Esophagus mucosa (tissue), 1 donor: ENCODE measurements at places on chromosomes 1 and 21. TPM values are rescaled to one million over a fixed set of nuclear protein-coding genes. Genes with fewer than 3 reads are reported as not detected.
A peak's percentile ranks its signal among the peaks of the same experiment; 100 is the strongest.

DNA sequence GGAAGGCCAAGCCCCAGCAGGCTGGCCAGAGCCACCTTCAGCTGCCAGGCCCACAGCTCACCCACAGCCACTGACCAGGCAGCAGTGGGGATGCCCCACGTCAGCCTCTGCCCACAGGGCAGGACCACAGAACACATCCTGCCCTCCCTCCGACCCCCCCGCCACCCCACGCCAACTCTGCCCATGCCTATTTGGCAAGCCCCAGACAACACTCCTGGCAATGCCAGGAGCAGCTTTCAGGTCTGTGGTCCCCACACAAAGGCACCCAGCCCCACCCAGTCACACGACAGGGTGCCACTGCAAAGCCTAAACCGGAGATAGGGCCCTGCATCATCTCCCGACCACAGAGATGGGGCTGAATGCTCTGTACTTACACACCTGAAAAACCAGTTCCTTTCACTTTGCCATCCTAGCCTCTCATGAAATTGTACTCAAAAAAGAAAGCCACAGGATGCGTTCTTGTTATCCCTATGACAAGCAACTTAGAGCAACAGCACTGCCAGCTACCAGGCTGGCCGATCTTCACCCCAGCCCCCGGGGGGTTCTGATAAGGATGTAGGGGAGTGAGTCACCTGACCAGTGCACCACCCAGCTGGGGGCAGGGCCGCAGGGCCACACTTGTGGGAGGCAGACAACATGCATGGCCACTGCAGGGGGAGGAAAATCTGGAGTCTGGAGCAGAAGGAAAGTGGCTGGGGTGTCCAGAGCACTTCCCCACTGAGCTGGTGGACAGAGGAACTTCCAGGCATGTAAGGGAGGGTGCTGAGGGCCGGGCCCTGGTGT lies 36.2 kb downstream of the UBE2G2 start:
- peak; percentile 26 for ATAC-seq

Gene VPS72
- 28.2 TPM for total RNA-seq

DNA sequence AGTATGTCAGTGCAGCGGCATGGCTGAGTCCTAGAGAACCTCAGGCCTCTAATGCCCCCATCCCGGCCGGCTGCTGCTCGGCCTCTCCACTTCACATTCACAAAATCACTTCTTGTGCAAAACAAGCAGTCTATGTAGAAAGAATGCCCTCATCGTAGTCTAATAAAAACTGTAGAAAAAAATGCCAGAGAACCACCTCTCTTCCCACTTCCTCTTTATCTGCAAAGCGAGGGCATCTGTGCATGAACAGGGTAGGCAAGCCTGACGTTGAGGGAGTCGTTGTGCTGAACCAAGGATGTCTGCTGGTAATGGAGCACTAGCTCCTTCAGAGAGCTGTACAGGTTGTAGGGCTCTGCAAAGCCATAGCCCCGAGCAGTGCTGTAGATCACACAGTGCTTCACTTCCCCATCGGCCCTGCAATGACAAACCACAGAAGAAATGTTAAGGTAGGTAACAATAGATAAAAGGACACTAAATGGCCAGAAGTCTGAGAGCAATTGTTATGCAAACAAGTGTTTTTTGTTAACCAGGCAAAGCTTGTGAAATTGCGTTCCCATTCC lies 88.9 kb downstream of the PIK3R3 start:
- ATAC-seq: peak; percentile 70

Gene TRIM67
- total RNA-seq: not detected

Gene MOB3C
- total RNA-seq: 13.9 TPM

DNA sequence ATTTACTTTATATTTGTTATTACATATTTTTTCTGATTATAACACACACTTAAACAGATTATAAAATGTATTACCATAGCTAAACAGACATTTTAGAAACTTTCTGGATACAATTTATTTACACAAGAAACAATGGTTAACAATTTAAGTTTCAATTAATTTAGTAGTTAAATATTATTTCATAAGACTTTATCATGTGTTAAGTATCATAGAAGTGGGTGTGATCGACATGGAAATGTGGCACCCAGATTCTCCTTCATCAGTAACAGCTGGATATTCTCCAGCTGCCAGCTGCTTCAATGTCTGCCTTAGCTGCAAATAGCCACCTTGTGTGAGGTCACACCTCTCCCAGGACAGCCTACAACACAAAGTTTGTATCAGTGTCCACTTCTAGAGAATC lies 97.8 kb downstream of the KCNT2 start:
- ATAC-seq: no peak

DNA sequence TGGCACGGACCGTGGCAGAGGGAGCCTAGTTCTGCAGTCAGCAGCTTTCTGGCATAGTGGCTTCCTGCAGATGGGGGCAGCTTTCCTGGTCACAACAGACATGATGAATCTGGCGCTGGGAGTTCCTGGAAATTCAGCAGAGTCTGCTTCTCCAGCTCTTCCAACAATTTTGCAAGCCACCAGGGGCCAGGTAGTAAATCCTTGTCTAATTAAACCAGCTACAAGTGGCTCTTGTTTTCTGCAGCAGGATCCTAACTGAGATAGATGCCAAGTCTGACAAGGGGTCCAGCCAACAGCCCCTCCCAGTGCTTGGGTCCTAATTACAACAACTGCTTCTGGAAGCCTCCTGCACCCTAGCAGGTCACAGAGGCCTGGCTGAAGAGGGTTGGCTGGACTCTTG lies 35.8 kb downstream of the TRIM62 start:
- ATAC-seq: no peak

GRCh38 chr21:44920694-44921604 lies at the start of gene ITGB2:
Gene ITGB2, minus strand, starts transcription at chr21:44920899. Its CDS starts 10,117 bp downstream, at chr21:44910782.
- ATAC-seq: peak; percentile 28

GRCh38 chr1:2399890-2400575 lies 8.4 kb downstream of the RER1 start:
- no peak for ATAC-seq

- no peak for ATAC-seq
Measured at GRCh38 chr1:229249854-229250644, 20.9 kb upstream of the RAB4A start.

GRCh38 chr1:56975446-56975845 lies 9.6 kb upstream of the C8B start:
- ATAC-seq: no peak

Gene UBR4
- 87.3 TPM for total RNA-seq

Gene ALPL
- 3.6 TPM for total RNA-seq

GRCh38 chr21:29805105-29805504 lies 134.7 kb downstream of the GRIK1 start:
- peak; percentile 54 for ATAC-seq

- ATAC-seq: no peak
Measured at GRCh38 chr1:103218821-103219220, 110.5 kb upstream of the COL11A1 start.

DNA sequence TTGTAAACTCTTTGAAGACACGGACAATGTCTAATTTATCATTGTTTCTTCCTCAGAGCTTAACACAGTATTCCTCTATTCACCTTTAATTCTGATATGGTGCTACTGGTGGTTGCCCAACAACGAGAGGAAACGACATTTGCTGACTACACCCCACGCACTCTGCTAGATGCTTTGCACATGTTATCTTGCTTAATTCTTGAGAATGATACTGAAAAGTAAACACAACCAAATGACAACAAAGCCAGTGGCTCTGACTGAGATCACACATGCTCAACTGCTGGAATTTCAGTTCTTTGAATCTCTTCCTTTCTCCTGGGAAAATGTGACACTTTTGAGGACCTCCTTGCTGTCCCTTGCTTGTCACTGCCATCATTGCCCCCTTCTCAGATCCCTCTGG lies 37.2 kb upstream of the DDAH1 start:
- no peak for ATAC-seq

- peak; percentile 52 for ATAC-seq
Measured at GRCh38 chr1:14529475-14529874, 69.0 kb upstream of the KAZN start.

- ATAC-seq: no peak
Measured at GRCh38 chr1:156999596-157000320, 45.8 kb downstream of the ARHGEF11 start.

DNA sequence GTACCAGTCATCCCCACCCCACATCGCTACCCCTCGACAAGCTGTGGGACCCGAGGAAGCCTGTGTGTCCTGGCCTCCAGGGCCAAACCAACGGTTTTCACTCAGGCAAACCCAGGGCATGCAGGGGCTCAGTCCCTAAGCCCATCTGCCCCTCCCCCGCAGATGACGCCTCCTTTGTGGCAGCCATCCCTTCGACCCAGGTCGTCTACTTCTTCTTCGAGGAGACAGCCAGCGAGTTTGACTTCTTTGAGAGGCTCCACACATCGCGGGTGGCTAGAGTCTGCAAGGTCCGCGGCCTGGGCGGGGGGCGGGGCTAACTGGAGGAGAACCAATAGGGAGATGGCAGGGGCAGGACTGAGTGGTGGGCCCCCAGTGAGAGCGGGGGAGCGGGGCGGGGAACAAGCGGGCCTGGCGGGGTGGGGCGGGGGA lies 7.4 kb downstream of the SEMA4A start:
- ATAC-seq: peak; percentile 54

Gene STUM
- total RNA-seq: 0.24 TPM

GRCh38 chr1:85578321-85579295 lies 2.0 kb upstream of the CCN1 start:
- no peak for ATAC-seq

Gene ADGRB2
- 0.24 TPM for total RNA-seq

Gene VAMP3
- 76.0 TPM for total RNA-seq

Gene SPSB1
- total RNA-seq: 15.5 TPM

DNA sequence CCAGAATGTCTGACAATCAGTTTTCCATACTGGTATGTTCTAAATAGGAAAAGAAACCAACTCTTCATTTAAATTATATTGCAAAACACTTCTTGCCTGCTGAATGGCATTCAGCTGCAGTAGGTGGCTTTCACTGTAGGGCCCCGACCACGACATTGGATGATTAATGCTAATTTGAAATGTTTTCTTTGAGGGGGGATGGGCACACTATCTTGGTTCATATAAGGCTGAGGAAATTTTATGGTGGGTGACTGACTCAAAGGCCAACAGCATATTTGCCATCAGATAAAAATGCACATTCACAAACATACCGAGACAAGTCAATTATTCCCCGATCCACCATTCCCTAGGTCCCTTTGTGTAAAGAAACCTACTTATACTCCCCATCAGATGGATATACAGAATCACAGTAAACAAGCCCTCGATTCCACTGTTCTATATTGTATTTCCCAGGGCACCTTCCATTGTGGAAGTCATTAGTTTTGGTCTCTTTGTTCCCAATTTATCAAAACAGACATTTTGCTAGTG lies 464.2 kb upstream of the DAB1 start:
- ATAC-seq: no peak

GRCh38 chr1:208278638-208279037 lies 34.5 kb upstream of the PLXNA2 start:
- no peak for ATAC-seq

GRCh38 chr1:19325368-19325957 lies 13.3 kb downstream of the SLC66A1 start:
- ATAC-seq: no peak

GRCh38 chr1:43509740-43510375 lies 20.8 kb upstream of the PTPRF start:
- ATAC-seq: peak; percentile 84

DNA sequence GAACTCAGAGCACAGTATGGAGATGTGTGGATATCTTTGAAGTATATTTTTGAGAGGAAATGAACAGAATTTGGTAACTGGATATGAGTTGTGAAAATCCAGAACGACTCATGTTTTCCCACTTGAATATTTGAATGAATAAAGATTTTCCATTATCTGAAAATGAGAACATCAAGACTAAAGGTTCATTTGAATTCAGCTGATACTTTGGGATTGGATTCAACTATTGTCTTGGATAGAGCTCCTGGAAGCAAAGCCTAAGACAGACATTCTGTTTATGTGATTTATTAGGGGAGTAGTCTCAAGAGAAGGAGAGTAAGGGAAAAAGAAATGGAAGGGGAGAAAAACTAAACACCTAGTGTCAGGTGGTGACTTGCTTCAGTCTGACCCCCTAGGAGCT lies 256.0 kb upstream of the LYPLAL1 start:
- ATAC-seq: no peak

GRCh38 chr1:21278860-21279845 lies 11.1 kb downstream of the ECE1 start:
- ATAC-seq: no peak

- ATAC-seq: no peak
Measured at GRCh38 chr1:247277191-247277590, 21.3 kb downstream of the VN1R5 start.

- ATAC-seq: no peak
Measured at GRCh38 chr1:202376247-202376646, 27.7 kb downstream of the PPP1R12B start.

Gene DCDC2B
- not detected for total RNA-seq

Gene RGS13
- total RNA-seq: not detected

Gene APCS
- total RNA-seq: not detected

DNA sequence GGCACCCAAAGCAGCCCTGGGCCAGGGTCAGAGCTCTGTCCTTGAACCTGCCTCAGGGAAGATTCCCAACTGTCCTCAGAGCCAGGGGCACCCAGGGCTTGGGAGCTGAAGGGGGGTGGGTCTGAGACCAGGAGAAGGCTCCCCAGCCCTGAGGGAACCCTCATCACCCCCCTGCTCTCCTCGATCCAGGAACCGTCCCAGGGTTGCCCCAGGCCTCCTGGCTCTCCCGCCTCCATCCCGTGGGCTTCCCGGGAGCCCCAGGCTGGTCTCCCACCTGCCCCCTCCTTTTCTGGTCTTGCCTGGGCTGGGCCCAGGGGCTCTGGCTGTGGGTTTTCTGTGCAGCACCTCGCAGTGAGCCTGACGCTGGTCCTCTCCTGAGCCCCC lies 6.7 kb upstream of the SAMD11 start:
- no peak for ATAC-seq

GRCh38 chr1:118093017-118093416 lies 92.0 kb downstream of the SPAG17 start:
- no peak for ATAC-seq

DNA sequence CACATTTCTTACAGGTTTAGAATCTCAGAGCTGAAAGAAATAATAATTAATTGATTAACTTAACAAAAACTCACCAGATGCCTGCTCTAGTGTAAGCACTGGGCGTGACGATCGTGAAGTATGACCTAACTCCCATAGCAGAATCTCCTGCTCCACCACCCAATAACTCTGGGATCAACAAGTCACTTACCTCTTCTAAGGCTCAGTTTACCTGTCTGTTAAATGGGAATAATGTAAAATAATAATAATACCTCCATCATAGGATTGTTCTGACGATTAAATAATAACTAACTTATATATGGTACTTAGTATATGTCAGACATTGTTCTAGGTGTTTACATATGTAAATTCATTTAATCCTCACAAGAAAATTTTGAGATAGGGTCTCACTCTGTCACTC lies 24.6 kb downstream of the COA7 start:
- no peak for ATAC-seq

Gene SLC41A1
- total RNA-seq: 7.2 TPM

DNA sequence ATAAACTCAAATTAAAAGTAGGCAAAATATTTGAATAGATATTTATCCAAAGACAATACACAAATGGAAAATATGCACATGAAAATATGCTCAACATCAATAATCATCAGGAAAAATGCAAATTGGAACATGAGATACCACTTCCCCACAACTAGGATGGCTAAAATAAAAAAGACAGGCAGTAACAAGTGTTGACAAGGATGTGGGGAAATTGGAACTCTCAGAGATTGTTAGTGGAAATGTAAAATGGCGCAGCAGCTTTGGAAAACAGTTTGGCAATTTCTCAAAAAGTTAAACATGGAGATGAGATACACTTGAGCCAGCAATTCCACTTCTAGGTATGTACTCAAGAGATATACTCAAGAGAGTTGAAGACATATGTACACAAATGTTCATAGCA lies 48.8 kb downstream of the NAV1 start:
- no peak for ATAC-seq

- no peak for ATAC-seq
Measured at GRCh38 chr1:66438062-66438461, 95.9 kb upstream of the SGIP1 start.

GRCh38 chr1:66464802-66465201 lies 69.2 kb upstream of the SGIP1 start:
- ATAC-seq: peak; percentile 83
